Activated naive CD4-positive, alpha-beta T cell treated with anti-CD3 and anti-CD28 coated beads for 36 hours (primary cell): ENCODE measurements at places on chromosomes 1 and 21. TPM values are rescaled to one million over a fixed set of nuclear protein-coding genes. Genes with fewer than 3 reads are reported as not detected.

The AADACL3 gene
- not detected for total RNA-seq

The SPRR5 gene
- total RNA-seq, result not detected

The CLDN8 gene
- total RNA-seq, result not detected

The B3GALT2 gene
- total RNA-seq, result not detected

The TLCD4 gene
- total RNA-seq, result 0.12 TPM

The TATDN3 gene
- total RNA-seq, result 16.9 TPM

The DSTYK gene
- total RNA-seq, result 10.9 TPM

The RGS18 gene
- total RNA-seq, result not detected

The TCHH gene
- total RNA-seq, result not detected

The FMO5 gene
- total RNA-seq, result 0.14 TPM

The PCP4 gene
- total RNA-seq, result not detected

The ESRRG gene
- total RNA-seq, result not detected

GRCh38 chr1:171019971-171020370 lies 70.7 kb upstream of the FMO3 start:
- no peak for DNase-seq

GRCh38 chr1:175200678-175201521 lies 8.3 kb upstream of the KIAA0040 start:
- no peak for DNase-seq

DNA sequence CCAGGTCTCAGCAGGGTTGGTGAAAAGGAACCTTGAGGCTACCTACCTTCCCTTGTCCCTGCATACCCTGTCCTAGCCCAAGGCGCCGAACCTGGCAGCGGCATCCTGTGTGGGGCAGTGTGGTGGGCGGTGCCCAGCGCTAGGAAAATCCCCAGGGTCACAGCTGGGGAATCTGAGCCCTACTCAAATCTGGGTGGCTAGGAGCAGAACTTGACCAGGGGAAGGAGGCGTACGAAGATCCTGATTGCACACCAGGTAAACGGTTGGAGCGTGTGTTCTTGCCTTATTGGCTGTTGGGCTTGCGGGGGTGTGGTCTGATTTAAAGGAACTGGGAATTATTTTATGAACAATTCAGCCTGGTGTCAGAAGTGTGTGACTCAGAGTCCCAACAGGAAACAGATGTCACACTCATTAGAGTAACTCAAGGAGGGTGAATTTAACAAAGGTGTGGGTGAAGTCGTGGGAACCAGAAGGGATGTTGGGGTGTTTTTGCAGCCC lies 118.6 kb downstream of the LRIG2 start:
- DNase-seq, result peak; percentile 8

- no peak for DNase-seq
Measured at GRCh38 chr1:103177108-103177775, 68.9 kb upstream of the COL11A1 start.

GRCh38 chr1:193070386-193070753 lies 11.0 kb downstream of the RO60 start:
- no peak for DNase-seq

- DNase-seq, result no peak
Measured at GRCh38 chr1:25017436-25018109, 87.5 kb upstream of the RUNX3 start.

- DNase-seq, result no peak
Measured at GRCh38 chr1:50422946-50423669, at the start of gene DMRTA2. Gene DMRTA2, minus strand, starts transcription at chr1:50423443. Its CDS starts 1,907 bp downstream, at chr1:50421536.

DNA sequence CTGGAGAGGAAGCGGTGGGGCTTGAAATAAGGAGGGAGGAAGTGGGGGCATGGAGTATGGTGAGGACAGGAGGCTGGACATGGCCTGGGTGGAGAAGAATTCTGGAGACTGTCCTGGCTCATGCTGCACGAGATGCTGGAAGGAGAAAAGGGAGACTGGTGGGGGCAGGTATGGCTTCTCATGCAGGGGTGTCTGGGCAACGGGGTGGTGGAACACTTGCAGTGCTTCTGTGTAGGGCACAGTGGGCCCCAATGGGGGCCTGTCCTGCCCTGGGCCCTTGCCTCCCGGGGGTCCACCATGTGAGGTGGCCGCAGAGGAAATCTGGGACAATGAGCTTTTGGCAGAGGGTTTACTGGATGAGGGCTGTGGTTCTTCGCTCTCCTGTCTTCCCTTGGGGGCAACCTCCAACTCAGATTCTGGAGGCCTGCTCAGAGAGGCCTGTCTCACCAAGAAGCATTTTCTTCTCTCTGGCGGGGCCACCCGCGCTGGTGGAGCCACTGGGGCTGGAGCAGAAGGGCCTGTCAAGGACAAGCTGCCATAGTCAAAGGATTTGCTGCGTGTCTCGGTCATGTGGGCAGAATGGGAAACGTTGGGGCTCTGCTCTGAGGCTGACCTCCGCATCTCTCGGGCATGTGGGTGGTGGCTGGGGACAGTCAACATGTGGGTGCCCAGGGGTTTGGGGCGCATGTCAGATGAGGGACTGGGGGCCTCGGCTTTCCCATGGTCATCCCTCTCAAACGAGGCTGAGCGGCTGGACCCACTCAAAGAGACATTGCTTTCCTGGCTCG lies 96.9 kb upstream of the EDN2 start:
- DNase-seq, result no peak

GRCh38 chr1:162823771-162824525 lies 33.4 kb downstream of the HSD17B7 start:
- no peak for DNase-seq

DNA sequence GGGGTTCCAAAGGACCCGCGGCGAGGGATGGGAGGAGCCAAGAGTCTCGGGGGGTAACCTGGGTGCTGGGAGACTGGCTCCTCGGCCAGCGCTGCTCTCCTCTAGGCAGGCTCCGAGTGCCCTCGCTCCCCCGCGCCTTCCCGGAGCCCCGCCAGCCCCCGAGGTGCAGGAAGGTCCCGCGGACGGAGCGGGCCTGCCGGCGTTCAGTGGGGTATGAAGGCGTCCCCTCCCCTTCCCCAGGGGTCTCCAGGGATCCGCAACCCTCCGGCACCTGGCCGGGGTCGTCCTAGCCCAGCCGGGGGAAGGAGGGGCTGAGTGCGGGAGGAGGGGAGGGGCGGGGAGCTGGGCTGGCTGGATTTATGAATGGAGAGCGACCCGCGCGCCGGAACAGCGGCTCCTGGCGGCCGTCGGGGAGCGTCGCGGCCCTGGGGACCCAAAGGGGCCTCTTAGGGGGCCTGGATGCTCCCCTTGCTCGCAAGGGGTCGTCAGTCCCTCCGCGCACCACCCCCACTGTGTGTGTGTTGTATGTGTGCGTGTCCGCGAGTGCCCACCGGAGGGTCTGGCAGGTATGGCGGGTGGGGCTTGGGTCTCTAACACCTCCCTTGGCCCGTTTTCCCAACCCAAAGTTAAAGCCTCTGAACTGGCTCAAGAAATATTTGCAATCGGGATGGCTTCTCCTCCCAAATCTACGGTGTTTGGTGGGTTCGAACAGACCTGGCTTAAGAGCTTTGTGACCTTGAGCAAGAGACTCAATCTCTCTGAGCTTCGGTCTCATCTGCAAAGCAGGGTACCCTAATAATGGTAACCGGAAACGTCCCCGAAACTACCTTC lies 642 bp downstream of the HCRTR1 start:
- peak; percentile 50 for DNase-seq

- DNase-seq, result no peak
Measured at GRCh38 chr1:100455478-100456072, 82.4 kb upstream of the GPR88 start.

DNA sequence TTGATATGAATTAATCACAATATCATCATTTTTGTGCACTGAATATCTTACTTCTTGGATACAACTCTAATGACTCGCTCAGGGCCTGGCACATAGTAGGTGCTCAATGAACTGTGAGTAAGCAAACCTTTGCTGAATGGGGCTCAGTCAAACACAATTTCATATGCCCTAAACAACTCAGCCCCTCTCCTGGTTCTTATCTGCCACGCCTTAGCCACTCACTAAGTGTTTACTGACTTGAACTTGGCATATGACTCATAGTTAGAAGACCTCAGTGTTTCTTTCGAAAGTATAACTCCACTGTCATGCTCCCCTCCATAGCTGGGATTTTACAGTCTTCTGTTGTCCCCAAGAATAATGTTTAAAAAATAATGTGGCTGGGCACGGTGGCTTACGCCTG lies 4.8 kb upstream of the IFNLR1 start:
- peak; percentile 76 for DNase-seq

DNA sequence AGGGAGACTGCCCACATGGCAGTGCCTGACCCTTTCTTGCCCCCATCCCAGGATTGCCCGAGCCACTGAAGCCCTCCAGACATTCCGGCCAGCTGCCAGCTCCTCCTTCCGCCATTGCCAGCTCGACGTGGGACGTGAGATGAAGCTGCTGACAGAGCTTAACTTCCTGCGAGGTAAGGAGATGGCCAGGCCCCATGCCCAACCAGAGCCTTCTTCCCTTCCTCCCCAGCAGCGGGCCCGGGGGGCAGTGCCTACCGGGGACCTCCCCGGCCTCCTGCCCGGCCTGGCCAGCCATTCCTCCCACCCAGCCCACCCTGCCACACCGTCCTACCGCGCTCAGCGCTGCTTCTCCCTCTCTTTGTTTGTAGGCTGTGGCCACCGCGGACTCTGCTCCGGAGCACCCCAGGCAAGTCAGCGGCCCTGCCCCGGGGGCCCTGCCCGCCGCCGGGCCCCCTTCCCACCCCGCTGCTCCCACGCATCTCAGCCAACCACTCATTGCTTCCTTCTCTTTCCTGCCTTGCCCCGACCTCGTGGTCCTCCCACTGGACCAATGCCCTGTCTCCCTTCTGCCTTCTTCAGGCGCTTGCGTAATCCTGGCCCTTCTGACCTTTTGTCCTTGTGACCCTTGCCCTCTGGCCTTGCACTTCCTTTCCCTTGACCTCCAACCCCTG lies 4.9 kb downstream of the TRIM46 start:
- no peak for DNase-seq

- DNase-seq, result no peak
Measured at GRCh38 chr1:203528976-203529835, 35.3 kb downstream of the OPTC start.

- DNase-seq, result no peak
Measured at GRCh38 chr1:12424087-12424529, 193.9 kb downstream of the DHRS3 start.

- DNase-seq, result no peak
Measured at GRCh38 chr1:183302452-183303322, 115.5 kb downstream of the NMNAT2 start.

- DNase-seq, result no peak
Measured at GRCh38 chr1:233316473-233316872, 11.1 kb upstream of the MAP3K21 start.

GRCh38 chr1:37255868-37256267 lies 218.5 kb upstream of the ZC3H12A start:
- DNase-seq, result no peak

- no peak for DNase-seq
Measured at GRCh38 chr1:21781815-21782348, 1.1 kb downstream of the USP48 start.

- no peak for DNase-seq
Measured at GRCh38 chr1:179021873-179022272, 3.8 kb upstream of the FAM20B start.

DNA sequence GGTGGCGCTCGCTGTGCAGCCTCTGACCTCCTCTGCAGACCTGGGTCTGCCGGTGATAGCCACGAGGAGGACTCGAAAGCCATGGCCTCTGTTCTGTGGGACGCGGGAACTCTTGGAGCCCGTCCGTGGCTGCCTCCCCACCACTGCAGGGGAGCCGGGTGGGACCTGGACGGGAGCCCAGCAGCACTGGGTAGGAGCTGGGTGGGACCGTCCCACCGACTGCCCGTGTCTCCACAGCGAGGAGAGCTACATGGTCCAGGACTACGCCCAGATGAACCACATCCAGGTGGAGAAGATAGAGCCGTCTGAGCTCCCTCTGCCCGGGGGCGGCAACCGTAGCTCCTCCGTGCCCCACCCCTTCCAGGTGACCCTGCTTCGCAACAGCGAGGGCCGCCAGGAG lies 23.7 kb downstream of the ARHGEF16 start:
- DNase-seq, result no peak

GRCh38 chr1:69510026-69510425 lies 57.7 kb upstream of the LRRC7 start:
- no peak for DNase-seq

DNA sequence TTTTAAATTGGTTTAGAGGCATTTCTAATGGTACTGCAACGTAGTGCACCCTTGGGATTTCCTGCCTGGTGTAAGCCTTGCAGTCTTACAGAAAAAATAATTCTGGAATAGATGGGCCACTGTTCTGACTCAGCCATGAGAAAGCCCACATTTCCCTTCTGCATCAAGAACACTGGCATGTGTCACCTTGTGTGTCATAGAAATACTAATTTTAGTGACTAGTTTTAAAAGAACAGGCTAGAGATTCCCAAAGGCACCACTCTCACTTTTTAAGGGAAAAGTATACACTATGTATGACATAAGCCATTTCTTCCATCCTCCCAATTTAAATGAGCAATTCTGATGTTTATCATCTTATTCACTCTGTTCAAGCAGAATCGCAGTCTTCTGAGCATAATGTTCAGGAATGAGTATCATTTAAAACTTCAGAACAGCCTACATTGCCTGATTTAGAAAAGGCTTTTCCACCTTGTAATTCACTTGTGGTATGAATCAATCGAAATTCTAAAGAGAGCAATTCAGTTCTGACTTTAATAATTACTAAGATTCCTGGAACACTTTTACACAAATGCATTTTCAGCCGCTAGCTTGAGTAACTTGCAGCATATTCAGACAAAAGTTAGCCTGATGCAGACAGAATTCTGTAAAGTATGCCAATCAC lies 18.8 kb downstream of the RGS13 start:
- peak; percentile 9 for DNase-seq

DNA sequence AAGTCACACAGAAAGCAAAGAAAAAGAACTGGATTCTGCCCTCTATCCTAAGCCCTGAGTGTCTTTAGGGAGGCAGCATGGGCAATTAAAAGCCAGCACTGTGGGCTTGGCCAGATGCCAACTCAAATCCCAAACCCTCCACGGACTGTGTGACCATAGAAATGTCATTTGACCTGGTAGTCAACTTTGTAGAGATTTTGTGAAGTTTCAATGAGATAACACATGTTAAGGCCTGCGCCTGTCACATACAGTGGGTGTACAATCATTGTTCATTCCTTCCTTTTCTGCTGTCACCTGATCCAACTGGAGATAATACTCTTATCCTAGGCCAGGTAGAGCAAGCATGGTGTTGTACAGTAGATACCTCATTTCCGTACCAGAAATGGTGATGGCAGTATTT lies 54.2 kb downstream of the TMEM53 start:
- no peak for DNase-seq

DNA sequence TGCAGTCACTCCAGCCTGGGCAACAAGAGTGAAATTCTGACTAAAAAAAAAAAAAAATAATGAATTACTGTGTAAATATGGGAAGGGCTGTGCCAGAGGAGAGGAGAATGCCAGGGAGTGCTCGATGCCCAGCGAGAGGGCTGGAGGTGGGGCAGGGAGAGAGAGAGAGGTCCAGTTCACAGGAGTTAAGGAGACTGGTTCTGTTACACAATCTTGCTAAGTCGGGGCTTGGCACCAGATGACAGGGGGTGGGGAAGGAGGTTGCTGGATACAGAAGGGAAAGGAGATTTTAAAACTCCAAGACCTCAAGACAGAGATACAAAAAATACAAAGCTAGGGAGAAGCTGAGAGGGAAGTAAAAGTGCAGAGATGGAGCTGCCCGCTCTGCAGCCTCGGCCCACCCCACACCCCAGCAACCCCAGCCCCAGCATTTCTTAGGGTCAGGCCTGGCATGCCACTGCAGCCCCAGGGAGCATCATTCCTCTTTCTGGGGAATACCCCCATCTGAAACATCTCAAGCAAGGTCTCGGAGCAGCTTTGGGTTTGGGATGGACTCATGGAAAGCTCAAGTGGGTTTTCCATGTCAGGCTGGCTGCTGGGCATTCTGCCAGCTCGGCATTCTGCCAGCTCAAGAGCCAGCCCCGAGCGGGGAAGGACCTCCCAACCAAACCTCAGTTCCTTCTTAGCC lies 991 bp downstream of the SELENBP1 start:
- no peak for DNase-seq
